ENCODE measurements at places on chromosomes 12 and 14.

GRCh38 chr14:36856095-36856878 lies 194.6 kb downstream of the PAX9 start:
- peak; percentile 55 for DNase-seq

DNA sequence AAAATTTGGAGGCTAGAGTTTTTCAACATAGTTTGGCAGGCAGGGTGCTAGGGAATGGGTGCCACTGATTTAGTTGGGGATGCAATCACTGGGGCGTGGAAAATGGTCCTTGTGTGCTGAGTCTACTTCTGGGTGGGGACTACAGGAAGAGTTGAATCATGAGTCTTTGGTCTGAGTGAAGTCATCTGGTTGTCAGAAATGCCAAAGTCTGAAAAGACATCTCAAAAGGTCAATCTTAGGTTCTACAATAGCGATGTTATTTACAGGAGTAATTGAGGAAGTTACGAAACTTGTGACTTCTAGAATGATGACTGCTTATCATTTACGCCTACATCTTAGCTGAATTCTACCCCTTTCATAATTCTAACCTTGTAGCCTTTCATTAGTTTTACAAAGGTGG lies 209.1 kb downstream of the NUBPL start:
- DNase-seq = no peak

DNA sequence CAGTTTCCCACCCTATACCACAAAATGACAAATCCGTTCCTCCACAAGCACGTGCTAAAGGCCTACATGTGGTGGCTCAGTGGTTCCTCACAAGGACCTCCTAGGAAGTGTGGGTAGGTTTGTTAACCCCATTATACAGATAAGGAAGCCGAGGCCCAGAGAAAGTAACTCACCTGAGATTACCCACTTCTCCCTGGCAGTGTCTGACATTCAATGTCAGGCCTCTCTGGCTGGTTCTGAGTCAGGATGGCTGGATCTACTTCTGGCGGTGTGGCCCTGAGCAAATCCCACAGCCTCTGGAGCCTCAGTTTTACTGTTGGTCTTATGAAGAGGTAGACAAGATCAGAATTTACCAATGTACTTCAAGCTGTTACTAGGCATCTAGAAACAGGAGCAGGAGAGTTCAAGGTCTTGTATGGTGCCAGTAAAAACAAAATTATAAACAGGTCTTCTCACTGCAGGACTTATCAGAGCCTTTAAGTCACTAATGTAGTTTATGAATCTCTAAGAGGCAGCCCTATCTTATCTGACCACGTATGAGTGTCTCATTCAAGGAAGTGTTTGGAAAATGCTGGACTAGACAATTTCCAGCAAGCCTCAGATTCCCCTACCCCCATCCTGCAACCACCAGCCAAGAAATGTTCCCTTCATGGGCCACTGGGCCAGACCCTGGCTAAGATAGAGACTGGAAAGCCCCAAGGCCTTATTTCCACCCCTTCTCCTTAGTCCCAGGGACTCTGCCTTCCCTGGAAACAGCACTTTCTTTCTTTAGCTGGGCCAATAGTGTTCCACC lies 4.2 kb downstream of the HSPB8 start:
- DNase-seq = no peak

DNA sequence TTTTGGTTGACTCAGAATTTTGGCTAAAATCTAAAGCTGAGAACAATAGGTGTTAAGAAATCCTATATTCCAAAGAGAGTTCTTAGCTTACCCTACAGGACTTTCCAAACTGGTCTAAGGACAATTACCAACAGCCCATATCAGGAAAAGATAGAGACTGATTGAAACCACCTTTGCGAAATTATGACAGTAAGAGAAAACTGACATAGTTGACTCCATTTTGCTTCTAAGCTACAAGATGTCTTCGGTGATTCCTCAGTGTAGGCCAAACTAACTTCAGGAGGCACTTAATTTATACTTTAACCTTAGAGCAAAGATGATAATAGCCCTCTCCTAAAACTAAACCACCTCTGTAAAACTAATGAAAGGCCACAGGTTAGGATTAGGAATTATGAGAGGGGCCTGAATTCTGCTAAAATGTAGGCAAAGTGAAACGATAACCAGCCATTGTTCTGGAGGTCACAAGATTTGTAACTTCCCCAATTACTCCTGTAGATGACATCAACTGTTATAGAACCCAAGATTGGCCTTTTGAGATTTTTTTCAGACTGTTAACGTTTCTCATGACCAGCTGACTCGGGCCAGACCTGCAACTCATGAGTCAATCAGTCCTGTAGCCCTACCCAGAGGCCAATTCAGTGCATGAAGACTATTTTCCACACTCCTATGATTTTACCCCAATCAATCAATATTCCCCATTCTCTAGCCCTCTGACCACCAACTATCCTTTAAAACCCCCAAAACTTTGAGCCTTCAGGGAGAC lies 43.0 kb downstream of the KLRG1 start:
- DNase-seq = no peak

DNA sequence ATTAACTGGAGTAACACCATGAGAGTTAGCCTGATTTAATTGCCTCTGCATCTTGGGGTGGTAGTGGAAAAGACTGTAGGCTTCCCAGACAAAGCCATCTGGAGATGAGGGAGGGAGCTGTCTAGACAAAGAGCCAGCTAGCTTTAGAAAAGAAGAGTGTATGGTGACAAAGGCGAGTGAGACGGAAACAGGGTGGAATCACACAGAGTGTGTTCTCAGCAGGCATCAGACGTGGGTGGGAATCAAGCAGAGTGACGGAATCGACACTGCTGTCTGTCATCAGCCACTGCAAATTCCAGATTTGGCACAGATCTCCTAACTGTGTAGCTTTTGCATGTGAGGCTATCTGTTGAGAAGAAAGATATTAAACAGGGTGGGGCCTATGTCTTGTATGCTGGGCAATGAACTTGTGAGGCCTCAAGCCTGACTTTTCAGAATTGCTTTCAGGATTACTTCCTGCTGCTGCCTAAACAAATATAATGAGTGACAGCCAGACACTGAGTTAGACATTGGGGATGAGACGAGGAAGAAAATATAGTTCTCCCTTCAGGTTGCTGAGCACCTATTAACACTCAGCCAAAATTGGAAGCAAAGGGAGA lies 236.5 kb upstream of the GRIP1 start:
- DNase-seq = no peak

- no peak for DNase-seq
Observed at GRCh38 chr12:118212606-118213005, 76.7 kb downstream of the PEBP1 start.

DNA sequence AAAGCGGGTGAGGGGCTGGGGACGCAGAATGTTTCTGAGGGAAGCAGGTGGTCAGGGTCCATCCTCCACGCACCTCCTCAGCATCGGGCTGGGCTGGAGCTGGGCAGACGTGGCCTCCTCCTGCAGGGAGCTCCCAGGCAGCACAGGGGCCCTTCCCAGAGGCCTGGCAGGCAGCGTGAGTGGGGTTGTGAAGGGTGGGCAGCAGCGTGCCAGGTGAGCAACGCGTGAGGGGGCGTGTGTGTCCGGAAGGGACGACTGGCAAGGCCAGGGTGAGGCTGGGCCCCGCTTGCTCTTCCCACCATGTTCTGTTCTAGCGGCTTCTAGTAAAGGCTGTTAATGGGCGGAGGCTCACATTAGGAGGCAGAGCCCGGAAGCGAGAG lies 17.1 kb downstream of the ANKRD9 start:
- DNase-seq = no peak

- DNase-seq = no peak
Observed at GRCh38 chr12:10554756-10555481, 49.2 kb downstream of the EIF2S3B start.

DNA sequence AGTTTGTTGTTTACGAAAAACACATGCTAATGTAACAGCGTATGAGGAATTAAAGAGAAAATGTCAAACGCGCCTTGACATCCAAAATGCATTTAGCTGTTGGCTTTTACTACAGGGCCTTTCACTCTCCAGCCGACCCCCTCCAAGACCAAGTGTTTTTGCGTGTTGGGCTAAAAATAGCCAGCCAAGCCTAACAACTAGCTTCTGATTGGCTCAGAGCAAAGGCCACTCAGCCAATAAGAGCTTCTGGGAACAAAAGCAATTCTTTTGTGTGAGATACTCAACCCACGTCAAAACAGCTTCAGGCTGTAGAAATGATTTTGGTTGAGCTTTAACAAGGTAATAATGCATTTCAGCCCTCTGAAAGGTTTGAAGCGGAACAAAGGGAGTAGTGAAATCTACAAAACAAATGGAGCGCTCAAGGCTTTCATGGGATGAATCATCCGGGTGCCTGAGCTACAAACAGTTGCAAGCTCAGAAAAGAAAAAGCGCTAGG lies 198.7 kb upstream of the DCN start:
- DNase-seq = no peak

- no peak for DNase-seq
Observed at GRCh38 chr12:12224240-12224940, 42.5 kb downstream of the LRP6 start.

GRCh38 chr14:44461811-44462210 lies 45.3 kb downstream of the FSCB start:
- DNase-seq = no peak

DNA sequence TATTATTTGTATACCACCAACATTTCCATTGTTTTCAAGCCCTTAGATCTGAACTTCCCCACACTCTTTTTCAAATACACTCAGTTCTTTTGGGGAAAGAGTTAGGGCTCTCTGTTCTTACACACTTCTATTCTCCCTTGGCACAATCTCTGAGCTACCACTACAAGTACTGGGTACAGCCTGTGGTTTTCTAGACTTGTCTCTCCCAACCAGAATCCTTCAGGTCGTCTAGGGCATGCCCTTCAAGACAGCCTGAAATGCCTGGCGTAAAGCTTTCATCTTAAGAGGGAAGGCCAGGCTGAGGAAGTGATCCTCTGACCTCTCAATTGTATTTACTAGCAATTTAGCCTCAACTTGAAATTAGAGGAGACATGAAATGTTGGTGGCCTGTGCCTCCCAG lies 1442.0 kb downstream of the AACS start:
- no peak for DNase-seq

DNA sequence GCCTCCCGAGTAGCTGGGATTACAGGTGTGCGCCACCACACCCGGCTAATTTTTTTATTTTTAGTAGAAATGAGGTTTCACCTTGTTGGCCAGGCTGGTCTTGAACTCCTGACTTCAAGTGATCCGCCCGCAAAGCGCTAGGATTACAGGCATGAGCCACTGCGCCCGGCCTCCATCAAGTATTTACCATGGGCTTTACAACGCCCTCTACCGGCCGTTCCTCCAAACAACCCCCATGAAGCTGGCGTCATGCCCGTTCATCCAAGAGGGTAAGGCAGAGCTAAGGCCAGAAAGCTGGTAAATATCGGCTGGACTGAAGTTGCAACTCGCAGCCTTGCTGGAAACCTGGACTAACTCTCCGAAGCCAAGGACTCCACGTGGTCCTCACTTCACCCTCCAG lies 41.6 kb downstream of the RNF34 start:
- DNase-seq = no peak

- no peak for DNase-seq
Observed at GRCh38 chr14:85344847-85345570, 184.9 kb upstream of the FLRT2 start.

DNA sequence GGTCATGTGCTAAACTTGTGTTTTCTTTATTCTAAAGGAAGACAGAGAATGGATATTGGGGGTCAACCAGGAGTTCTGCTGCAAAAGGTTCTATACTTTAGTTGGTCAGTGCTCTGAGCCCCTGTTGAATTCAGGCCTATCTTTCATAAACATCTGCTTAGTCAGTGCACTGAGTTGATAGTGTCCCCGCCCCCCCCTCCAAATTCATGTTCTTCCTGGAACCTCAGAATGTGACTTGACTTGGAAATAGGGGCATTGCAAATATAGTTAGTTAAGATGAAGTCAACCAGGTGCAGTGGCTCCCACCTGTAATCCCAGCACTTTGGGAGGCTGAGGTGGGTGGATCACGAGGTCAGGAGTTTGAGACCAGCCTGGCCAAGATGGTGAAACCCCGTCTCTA lies 23.3 kb downstream of the CHST11 start:
- no peak for DNase-seq

DNA sequence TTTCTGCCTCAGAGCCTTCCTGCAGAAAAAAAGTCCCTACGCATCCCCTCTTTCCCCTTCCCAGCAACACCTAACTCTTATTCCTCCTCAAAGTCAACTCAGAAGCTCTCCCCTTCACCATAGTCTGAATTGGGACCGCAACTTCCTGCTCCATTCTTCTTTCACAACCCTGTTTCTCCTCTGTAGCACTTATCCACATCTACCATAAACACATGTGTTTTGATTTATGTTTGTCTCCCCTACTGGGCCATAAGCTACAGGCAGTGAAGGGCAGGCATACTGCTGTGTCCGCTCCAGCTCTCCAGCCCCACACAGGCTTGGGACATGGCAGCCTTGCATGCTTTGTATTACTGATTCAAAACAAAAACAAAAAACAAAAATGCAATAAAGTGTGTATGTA lies 5.9 kb downstream of the SDR9C7 start:
- DNase-seq = no peak

DNA sequence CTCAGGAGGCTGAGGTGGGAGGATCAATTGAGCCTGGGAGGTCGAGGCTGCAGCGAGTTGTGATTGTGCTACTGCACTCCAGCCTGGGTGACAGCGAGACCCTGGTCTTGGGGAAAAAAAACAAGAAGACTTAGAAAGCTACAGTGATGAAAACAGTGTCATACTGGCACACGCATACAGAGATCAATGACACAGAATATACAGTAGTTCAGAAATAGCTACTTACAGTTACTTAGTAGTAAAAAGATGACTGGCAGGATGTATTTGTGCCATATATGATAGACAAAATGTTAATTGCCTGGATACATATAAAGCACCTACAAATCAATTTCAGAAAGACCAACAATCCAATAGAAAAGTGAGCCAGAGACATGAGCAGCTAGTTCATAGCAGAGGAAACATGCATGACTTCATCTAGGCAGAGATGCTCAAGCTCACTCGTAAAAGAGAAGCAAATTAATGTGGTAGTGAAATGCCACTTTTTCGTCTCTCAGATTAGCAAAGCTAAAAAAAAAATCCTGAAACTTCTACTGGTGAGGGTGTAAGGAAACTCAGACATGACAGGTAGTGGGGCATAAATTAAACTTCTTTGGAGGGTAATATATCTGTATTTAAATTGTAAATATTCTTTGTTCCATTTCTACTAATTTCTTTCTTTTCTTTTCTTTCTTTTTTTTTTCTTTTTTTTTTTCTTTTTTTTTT lies 2.5 kb upstream of the ALDH2 start:
- DNase-seq = no peak

DNA sequence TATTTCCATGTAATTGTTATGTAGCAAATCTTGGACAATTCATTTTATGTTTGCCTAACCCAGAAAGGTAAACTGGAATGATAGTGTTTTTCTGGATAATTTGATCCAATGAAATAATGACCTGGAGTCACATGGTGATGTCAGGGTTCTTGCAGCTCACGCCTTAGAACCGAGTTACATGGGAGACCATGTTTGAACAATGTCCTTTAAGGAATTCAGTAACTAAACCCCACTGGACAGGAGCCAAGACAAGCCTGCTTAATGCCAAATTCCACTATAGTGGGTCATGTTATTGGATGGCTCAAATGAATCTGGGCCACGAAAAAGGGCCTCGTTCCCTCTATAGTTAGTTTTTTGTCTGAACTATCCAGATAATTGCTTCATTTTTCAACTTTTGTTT lies 255.8 kb upstream of the HMGA2 start:
- DNase-seq = no peak

- DNase-seq = peak; percentile 32
Observed at GRCh38 chr12:104219908-104220404, 4.4 kb downstream of the TXNRD1 start.

GRCh38 chr12:111457071-111457470 lies 51.3 kb downstream of the SH2B3 start:
- DNase-seq = no peak

- no peak for DNase-seq
Observed at GRCh38 chr12:52225752-52226151, 7.3 kb upstream of the KRT7 start.
